Right cardiac atrium (tissue), 5 donors: ENCODE measurements at places on chromosomes 5 and 9. TPM values are rescaled to one million over a fixed set of nuclear protein-coding genes. Genes with fewer than 3 reads are reported as not detected.

- no peak for DNase-seq
Measured at GRCh38 chr5:132260051-132260450, 2.6 kb downstream of the PDLIM4 start.

DNA sequence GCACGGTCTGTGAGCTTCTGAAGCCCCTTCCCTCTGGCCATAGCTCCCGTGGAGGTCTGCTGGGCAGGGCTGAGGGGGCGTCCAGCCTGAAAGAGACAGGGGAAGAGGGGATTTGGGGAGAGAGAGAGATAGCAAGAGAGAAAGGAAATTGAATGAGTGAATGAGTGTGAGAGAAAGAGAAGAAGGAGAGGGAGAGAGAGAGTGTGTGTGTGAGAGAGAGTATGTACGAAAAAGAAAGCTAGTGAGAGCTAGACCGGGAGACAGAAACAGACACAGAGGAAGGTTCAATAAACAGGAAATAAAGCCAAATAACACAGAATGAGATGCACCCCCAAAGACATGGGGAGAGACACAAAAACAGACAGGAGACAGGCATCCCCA lies 37.4 kb downstream of the PAX5 start:
- DNase-seq: no peak

- DNase-seq: no peak
Measured at GRCh38 chr5:106853266-106853665, 817.5 kb downstream of the EFNA5 start.

- DNase-seq: no peak
Measured at GRCh38 chr9:74447451-74448193, 49.5 kb upstream of the RORB start.

PPP3R2 gene
- total RNA-seq: not detected

TMC1 gene
- 0.45 TPM for total RNA-seq

SHC3 gene
- total RNA-seq: 0.88 TPM

GRCh38 chr5:137016783-137017324 lies 482.3 kb downstream of the SPOCK1 start:
- no peak for DNase-seq

CD180 gene
- 0.50 TPM for total RNA-seq

CDH12 gene
- not detected for total RNA-seq

DNA sequence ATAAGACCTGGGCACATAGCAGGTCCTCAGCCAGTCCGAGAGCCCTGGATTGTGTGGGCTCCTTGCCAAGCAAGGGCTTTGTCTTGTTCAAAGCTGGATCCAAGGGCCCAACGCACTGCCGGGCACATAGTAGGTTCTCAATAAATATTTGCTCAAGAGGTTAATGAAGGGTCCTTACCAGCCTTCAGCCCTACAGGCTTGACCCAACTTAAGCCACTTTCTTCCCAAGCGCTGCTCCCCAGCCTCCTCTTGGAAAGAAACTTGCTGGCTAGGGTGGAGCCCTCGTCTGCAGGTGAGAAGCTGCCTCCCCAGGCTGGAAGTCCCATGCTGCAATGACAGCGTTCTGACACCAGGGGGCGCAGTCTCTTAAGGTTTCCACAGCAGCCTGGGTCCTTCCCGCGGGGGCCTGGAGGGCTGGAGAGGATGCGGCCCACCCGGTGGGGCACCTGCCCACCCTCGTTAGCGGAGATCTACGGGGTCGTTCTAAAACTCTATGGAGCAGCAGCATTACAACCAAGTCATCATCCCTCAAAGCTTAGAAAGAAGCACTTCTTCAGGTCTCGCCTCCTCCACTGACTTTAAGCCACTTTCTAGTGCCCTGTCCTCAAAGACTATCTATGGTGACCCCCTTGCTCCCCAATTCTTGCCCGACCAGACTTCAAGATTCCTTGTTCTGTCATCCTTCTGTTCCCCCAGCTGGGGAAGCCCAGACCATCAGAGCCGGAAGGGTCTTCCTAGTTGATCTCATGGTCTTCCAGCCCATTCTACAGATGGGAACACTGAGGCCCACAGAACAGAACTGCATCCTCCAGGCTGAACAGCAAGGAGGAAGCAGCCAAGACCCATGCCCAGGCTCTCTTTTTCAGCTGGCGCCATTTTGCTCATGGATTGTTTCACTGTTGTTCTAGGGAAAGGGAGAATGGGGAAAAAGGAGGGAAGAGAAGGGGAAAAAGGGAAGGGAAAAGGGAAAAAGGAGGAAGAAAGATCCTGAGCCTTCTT lies 115.4 kb downstream of the LHX2 start:
- DNase-seq: peak; percentile 82

- no peak for DNase-seq
Measured at GRCh38 chr9:34072410-34072809, 23.7 kb upstream of the UBAP2 start.

DNA sequence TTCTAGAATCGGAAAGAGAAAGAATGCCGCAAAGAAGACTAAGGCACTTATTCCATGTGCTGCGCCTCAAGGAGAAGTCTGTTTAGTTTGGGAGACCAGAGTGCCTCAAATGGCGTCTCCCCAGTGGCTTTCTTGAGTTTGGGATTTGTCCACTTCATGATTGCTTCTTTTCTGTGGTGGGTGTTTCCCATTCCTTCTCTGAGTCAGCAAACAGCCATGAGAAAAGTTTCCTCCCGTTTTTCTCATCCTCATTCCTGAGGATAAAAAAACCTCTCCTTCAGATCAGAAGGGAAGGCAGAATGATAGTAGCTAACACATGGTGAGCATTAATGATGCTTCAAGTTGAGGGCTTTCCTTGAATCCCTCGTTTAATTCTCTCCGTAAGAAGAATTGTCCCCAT lies 275.9 kb upstream of the WWC1 start:
- DNase-seq: no peak

DNA sequence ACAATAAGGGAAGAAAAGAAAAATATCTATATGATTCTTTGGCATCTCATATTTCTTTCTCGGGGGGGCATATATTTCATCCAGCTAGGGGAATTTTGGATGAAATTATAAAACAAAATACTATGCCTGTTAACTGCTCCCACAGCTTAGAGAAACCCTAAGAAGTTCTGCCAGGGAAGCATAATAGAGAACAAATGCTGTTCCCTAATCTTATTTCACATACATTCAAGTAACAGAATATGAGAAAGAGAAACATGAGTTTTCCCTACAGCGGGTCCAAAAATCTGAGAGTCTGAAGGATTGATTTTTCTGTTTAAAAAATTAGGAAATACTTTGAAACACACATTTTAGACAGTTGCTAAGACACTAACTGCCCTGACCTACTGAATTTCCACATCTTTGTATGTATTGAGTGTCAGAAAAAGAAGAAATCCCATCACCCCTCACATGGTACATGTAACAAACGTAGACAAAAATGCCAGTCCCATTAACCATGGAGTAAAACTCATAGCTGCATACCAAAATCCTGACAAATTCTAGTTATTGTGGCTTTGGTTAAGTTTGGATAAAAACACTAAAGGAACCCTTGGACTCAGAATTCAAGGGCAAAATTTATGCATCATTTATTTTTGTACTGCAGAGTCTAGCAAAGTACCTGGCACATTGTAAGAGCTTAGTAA lies 620.2 kb upstream of the DMAC1 start:
- no peak for DNase-seq

GPX3 gene
- total RNA-seq: 1,476 TPM

- no peak for DNase-seq
Measured at GRCh38 chr5:145104106-145104505, 731.0 kb downstream of the PRELID2 start.
